Common myeloid progenitor, CD34-positive (primary cell): ENCODE measurements at places on chromosomes 5 and 9.

DNA sequence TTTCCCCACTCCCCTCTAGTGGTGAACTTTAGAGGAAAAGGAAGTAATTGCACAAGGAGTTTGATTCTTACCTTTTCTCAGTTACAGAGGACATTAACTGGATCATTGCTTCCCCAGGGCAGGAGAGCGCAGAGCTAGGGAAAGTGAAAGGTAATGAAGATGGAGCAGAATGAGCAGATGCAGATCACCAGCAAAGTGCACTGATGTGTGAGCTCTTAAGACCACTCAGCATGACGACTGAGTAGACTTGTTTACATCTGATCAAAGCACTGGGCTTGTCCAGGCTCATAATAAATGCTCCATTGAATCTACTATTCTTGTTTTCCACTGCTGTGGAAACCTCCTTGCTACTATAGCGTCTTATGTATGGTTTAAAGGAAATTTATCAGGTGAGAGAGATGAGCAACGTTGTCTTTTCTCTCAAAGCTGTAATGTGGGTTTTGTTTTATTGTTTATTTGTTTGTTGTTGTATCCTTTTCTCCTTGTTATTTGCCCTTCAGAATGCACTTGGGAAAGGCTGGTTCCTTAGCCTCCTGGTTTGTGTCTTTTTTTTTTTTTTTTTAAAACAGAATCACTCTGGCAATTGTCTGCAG is 25.3 kb downstream of the SLC22A5 start:
- DNase-seq, result no peak

DNA sequence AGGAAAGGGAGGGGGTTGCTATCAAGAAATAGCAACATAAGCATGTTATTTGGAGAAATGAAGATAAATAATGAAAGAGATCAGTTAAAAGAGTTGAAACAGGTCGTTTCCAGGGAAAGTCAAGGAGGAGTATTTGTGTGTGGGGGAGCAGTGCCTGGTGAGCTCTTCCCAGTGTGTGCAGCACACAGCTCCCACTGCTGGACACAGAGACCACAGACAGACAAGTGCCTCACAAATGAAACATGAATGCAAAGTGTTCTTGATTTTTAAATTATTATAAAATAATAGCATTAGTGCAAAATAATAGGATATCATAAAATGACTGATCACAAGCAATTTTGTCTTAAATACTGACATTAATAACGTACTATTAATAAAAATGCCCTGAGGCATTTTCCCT is 40.8 kb downstream of the LIFR start:
- DNase-seq, result no peak

GRCh38 chr5:143204474-143205246 is 198.8 kb downstream of the NR3C1 start:
- no peak for DNase-seq

DNA sequence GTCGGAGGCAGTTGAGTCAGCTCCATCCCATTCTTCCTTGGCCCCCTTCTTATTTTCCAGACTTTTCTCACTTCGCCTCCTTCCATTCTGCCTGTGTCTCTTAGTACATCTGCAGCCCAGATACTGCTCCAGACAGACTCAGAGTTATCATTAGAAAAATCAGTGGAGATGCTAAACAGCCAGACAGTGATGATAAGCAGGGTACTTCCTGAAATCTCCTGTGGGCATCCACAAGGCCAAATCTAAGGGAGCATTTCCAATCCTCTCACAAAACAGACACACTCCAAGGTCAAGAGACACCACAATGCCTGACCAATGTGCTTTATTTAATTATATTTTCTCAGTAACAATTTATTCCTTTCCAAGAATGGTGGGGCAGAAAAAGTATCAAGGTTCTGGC is 14.5 kb upstream of the RLN1 start:
- no peak for DNase-seq

DNA sequence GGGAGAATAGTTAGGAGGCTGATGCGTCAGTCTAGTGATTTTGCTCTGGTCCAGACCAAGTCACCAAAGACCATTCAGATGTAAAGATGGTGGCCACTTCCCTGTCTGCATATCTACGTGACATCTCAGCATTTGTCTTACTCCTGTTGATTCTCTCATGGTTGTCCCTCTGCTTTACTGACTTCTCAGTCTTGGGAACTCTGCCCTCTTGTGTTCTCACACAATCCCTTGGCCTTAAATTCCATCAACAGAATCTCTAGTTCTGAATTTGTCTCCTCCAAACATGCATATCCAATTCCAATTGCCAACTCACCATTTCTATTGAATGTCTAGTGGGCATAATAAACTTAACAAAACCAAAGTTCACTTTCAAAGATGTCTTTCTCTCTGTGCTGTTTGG is 147.8 kb downstream of the SLC24A2 start:
- peak; percentile 43 for DNase-seq

DNA sequence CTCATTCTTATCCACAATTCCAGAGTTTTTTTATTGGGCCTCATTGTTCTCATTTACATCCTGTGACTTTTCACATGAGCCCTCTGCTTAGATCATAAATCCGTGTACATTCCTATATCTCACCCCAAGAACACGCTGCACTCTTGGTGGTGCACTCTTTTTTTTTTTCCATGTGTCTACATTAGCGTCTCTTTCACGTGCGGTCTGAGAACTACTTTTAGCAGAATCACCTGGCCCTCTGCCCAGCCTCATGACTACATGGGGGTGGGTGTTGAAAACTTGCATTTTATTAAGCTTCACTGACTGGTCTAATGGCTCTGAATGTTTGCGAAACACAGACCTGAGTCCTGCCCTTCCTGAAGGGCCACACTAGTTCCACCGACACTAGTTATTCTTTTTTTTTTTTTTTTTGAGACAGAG is 18.6 kb downstream of the C9orf57 start:
- peak; percentile 80 for DNase-seq
